ENCODE measurements at places on chromosomes 13 and 19. TPM values are rescaled to one million over a fixed set of nuclear protein-coding genes. Genes with fewer than 3 reads are reported as not detected.
A peak's percentile ranks its signal among the peaks of the same experiment; 100 is the strongest.

DNA sequence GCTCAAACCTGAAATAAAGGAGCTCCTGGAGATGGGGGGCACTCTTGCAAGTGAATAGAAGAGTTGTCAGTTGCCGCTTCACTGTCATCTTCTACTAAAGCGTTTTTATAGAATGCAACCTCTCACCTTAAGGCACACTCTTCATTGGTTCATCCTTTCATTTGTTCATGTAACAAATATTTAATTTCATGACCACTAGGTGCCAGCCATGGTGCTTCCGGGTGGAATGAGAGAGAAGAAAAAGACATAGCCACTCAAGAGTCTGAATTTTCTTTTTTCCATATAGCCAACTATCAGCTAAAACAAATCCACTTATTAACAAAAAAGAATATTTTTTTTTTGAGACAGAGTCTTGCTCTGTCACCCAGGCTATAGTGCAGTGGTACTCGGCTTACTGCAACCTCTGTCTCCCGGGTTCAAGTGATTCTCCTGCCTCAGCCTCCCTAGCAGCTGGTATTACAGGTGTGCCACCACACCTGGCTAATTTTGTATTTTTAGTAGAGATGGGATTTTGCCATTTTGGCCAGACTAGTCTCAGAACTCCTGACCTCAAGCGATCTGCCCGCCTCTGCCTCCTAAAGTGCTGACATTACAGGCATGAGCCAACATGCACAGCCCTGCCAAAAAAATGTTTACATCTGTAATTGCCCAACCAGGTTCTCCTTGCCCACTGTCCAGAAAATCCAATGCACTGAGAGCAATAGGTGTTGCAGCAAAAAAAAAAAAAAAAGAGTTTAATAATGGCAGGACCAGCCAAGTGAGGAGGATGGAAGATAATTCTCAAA lies 22.1 kb upstream of the SACS start:
- no peak for DNase-seq

- no peak for DNase-seq
These were observed 7.0 kb upstream of the TSC22D1 start for GRCh38 chr13:44583137-44583536.

GRCh38 chr13:114339857-114340534 lies 25.7 kb downstream of the CHAMP1 start:
- DNase-seq, result no peak

DNA sequence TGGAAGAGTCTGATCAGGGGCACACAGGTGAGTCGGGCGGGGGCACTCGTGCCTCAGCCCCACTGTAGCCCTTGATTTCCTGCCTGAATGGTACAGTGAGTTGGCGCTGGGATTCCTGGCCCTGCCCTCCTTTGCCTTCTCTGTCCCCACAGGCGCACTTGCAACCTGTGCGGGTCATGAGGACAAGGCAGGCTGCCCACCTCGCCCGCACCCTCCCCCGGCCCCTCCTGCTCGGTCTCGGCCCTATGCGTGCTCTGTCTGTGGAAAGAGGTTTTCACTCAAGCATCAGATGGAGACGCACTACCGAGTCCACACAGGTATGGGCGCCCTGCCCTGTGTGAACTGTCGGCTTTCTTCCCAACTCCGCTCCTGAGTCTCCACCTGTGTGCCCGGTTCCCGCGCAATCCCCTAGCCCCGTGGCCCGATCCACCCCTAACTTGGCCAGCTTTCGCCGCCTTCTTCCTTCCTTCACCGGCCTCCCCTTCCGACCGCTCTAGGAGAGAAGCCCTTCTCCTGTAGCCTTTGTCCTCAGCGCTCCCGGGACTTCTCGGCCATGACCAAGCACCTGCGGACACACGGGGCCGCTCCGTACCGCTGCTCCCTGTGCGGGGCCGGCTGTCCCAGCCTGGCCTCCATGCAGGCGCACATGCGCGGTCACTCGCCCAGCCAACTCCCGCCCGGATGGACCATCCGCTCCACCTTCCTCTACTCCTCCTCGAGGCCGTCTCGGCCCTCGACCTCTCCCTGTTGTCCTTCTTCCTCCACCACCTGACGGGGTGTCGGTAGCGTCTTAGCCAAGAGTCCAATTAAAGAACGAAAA lies 1.6 kb upstream of the KMT2B start:
- DNase-seq, result no peak

Gene PHF11
- polyA plus RNA-seq, result 37.2 TPM

GRCh38 chr19:7988307-7988706 lies 17.1 kb downstream of the ELAVL1 start:
- DNase-seq, result no peak

DNA sequence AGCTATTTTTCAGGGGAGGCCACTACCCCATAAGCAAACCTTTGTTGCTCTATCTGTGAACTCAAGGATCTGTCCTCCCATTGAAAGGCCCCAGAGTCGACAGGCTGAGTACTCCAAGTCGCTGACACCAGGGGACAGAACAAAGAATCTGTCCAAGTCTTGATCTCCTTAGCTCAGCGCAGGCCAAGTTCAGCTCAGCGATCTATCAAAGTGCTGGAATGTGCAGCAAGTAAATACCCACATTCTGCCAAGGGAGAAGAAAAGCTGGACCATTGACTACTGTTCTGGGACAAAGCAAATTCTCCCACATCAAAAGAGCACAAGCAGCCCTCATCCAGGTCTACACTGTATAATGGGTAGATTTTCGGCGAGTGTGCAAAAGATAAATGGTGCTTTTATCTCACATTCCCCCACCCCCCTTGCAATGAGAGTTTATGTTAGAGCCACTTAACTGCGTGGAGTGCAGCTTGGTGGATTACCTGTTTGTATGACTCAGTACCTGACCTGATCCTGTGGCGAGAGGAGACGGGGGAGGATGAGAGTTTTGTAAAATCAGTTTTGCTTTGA lies 391.7 kb upstream of the SGCG start:
- no peak for DNase-seq

Gene ZNF737
- polyA plus RNA-seq, result 39.2 TPM

DNA sequence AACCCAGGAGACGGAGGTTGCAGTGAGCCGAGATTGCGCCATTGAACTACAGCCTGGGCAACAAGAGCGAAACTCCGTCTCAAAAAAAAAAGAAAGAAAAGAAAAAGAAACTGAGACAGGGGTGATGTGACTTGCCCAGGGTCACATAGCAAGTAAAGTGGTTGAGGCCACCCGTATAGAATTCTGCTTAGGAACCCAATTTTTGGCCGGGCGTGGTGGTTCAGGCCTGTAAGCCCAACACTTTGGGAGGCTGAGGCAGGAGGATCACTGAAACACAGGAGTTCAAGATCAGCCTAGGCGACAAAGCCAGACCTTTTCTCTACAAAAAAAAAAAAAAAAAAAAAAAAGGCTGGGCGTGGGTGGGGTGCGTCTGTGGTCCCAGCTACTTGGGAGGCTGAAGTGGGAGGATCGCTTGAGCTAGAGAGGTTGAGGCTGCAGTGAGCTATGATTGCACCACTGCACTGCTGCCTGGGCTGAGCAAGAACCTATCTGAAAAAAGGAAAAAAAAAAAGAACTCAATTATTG lies 1.3 kb downstream of the SNRPA start:
- no peak for DNase-seq

DNA sequence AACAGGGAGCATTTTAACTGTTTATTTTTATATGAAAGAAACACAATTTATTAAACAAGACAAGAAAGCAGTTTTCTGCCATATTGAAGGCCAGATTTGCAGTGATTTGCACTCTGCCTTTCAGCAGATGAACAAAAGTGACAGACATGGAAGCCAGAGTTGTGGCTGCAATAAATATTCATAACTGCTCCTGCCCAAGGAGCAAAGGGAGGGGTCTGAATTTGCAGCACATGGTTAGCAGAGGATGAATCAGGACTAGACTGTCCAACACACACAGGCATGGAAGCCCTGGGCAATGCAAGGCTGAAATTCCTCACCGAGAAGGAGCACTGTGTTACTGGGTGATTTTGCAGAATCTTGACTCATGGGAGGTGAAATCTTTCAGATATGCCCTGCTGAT lies 418.2 kb downstream of the DCT start:
- no peak for DNase-seq

DNA sequence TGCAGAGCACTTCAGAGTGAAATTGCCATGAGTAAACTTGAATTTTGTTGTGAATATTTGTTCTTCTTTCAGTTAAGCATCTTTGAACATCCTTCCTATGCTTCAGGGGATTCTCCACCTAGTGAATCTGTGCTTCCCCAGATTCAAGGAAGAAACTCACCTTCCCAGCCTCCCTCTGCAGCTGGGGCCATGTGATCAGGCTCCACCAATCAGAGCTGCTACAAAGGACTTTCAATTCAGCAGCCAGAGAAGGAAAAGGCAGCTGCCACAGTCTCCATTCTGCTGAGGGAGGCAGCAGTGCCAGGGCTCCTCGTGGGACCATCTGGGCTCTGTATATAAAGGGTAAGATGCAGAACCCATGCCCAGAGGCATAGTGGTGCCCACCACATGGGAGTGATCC lies 89.7 kb upstream of the SIAH3 start:
- DNase-seq, result no peak

Gene SPC24
- 15.8 TPM for polyA plus RNA-seq

DNA sequence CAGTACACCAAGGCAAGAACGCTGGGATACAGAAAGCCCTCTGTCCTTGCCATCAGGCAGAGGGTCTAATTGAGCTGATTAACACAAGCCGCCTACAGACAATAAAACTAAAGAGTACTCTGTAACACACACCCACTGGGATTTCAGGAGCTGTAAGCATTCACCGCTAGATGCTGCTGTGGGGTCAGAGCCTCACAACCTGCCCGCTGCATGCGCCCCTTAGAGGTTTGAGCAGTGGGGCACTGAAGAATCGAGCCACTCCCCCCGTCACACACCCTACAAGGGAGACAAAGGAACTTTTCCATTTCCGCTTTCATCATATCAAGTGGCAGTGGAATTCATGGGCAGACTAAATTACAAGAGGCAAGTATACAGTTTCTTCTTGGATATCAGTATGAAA lies 1080.6 kb downstream of the PCDH17 start:
- DNase-seq, result no peak

DNA sequence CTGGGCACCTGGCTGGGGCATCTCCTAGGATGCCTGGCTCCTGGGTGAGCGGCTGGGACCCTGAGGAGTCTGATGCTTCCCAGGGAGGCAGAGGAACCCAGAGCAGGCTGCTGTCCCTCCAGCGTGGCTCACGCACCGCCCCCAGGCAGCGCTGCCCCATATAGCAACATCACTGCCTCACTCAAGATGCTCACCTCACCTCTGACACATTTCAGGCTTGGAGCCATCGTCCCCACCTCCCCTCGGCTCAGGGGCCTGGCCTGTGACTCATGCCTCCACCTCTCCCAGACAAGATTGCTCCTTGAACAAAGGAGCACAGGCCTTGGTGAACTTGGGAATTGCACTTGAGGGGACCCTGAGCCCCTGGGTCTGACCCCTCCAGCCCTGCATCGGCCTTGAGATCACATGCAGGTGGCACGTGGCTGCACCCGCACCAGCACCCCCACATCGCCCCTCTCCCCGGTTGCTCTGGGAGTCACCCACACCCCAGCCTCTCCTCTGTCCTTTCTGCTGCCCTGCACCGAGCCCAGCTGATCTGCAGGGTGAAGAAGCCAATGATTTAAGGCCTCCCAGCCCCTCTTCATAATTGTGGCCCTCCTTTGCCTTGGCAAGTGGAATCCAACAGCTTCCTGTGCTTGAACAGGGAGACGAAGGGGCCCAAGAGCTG lies 11.2 kb downstream of the CEBPA start:
- no peak for DNase-seq

Gene TINCR
- 0.99 TPM for polyA plus RNA-seq

Gene CYP2A6
- polyA plus RNA-seq, result 0.24 TPM

- DNase-seq, result no peak
These were observed 5.4 kb downstream of the NLRP12 start for GRCh38 chr19:53818756-53819155.

- DNase-seq, result no peak
These were observed 30.0 kb downstream of the CCNE1 start for GRCh38 chr19:29841559-29842367.

GRCh38 chr19:1093811-1094553 lies 1.2 kb downstream of the POLR2E start:
- DNase-seq, result no peak

DNA sequence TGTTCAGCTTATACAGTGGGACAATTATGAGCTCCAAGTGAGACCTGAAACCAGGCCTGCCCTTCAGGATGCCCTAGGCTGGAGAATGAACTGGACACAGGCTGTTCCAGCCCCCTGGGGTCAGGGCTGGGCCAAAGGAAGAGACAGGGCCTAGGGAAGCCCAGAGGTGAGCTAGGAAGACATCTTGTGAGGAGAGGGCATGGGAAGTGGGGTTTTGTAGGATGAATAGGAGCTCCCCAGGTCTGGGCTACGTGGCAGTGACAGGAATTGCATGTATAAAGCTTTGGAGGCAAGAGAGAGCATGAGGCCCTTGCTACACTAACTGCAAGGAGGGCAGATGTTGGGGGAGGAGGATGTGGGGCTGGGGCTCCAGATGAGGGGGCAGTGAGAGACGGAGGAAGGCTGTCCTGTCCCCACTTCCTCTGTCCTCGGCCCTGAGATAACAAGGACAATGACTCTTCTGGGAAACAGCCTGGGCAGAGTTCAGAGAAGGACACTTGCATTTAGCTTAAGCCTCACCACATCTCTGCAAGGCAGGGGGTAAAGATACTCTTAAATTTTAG lies 1.5 kb upstream of the TBXA2R start:
- DNase-seq, result no peak

Gene SIX5
- 28.5 TPM for polyA plus RNA-seq

DNA sequence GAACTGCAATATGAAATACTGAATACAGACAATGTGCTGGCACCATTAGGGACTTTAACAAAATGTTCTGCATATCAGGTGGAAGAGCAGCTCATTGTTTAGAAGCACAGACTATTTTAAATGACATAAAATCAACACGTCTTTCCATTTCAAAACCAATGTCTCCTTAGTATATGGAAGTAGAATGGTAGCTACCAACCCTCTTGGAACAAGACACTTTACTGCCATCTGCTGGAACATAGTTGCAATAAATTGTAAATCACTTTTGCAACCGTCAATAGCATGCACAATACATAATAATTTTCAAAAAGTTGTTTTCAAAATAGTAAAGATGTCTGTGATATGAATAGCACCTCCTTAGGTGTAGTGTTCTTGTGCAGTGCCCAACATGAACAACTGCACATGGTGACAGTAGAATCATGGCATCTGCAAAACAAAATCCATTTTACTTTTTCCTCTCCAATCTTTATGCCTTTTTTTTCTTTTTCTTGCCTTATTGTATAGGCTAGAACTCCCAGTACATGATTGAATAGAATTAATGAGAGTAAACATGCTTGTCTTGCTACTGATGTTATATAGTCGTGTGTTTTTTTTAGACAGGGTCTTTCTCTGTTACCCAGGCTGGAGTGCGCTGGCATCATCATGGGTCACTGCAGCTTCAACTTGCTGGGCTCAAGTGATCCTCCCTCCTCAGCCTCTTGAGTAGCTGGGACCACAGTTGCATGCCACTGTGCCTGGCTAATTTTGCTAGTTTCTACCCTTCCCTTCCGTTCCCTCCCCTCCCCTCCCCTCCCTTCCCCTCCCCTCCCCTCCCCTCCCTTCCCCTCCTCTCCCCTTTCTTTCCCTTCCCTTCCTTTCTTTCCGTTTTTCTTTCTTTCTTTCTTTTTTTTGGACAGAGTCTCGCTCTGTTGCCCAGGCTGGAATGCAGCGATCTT lies 7.8 kb upstream of the LYPD5 start:
- no peak for DNase-seq

Gene CERS1
- 6.8 TPM for polyA plus RNA-seq

Gene ZNF730
- polyA plus RNA-seq, result 7.1 TPM

- DNase-seq, result peak; percentile 12
These were observed 1.4 kb downstream of the HNRNPUL1 start for GRCh38 chr19:41265395-41266153.

GRCh38 chr19:1164684-1165531 lies 9.2 kb downstream of the SBNO2 start:
- no peak for DNase-seq

Gene GIPR
- 0.33 TPM for polyA plus RNA-seq
